ENCODE measurements at places on chromosomes 1 and 21.

DNA sequence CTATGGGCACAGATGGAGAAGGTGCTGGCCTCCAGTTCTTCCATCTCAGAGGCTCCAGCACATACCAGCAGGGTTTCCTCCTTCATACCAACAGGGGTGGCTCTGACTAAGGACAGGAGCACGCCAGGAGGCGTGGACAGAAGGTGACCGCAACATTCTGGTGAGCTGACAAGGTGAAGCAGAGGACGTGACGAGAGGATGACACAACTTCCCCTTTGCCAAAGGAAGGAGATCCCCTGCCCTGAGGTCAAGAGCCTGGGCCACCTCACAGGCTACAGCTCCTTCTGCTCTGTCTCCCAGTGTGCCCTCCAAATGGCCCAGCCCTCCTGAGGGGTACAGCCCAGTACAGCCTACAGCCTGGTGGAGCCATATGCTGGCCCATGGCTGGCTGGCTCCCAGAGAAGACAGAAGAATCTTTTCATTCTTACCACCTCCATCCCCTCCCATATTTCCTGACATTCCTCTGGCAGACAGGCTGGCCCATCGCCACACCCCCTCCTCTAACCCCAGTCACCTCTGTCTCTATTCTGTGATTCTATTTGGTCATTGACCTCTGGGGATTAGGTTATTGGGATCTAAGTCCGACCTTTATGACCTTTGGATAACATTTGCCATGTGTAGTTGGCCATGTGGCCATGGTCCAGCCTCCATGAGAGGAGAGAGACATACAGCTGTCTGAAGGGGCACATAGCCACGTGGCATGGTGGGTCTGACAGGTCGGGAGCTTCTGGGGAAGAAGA lies 5.1 kb upstream of the LAMB3 start:
- DNase-seq, result peak; percentile 41

DNA sequence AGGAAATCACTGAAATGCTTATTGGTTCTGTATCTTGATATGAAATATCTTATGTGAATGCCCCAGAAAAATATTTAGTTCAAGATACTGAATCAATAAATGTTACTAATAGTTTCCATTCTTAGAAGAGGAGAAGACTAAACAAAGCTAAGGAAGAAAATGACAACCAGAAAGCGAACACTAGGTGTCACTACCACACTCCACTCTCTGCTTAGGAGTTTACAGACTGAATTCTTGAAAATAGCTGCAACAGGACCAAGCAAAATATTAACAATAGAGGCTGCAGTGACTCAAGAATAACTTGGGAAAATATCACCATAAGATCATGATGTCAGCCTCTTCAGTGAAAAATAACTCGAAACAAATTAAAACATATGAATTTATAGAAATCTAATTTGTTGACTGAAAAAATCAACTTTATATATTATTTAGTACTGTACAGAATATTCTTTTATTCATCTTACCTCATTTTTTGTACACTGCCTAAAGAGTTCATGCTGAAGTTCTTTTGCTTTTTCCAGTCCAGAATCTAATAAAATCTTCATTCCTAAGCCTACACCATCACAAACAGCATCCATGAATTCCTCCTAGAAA lies 61.6 kb downstream of the KIF14 start:
- peak; percentile 46 for DNase-seq

GRCh38 chr21:44535963-44536362 lies 4.0 kb downstream of the KRTAP10-1 start:
- DNase-seq, result no peak

DNA sequence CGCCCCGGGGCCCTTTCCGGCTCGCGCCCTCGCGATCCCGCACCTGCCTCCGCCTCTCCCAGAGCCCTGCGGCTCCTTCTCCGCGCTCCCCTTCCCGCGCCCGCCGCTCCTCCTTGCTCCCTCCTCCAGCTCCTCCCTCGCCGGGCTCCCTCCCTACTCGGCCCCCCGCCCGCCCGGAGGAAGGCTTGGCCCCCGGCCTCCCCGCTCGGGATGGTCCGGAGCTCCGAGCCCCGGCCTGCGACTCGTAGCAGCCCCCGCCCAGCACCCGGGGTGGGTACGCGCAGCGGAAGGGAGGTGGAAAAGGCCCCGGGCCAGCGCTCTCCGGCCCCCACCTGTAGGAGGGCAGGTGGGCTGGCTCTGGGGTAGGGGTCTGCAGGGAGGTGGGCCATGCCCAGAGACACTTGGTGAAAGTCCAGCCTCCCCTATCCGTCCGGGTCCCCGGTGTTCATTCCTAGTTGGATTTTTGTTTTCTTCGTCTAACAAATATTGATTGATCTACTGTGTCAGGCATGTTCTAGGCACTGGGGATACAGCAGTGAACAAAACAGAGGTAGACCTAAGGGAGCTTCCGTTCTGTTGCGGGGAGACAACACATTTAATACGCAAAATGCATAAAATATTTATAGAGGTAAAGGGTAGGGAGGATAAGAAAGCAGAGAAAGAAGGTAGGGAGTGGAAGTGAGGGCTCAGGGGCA lies at the start of gene HTR1D:
TSS of gene HTR1D (minus strand) at position 82 of the 695 bp plus-strand sequence. CDS start 23,283 bp downstream, outside the sequence.
- DNase-seq, result no peak

DNA sequence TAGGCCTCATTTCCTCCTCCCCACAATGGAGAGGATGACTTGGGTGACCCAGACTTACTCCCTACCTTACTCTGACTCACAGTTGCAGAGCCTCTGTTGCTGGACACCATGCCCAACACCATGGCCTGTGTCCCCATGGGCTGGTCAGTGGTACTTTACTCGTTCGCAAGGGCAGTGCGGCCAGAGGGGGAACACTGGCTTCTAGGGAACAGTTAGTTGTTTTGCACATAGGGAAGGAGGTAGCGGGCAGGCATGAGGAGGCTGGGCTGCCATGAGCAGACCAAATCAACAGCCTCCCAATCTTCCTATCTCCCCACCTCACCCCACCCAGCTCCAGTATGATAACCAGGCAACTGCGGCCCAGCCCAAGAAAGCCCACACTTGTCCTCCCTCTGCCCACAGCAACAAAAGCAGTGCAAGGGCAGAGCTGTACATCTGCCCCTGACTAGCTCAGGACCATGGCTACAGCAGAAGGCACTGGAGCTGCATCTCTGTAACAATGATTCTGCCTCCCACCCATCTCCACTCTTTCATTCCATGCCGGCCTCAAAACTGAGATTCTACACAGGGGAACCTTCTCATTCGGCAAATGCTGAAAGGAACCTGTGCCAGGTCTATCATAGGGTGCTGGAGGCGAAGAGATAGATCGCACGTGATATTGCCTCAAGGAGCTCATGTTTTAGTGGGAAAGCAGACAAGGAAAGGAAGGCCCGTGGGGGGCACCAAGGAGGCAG lies 18.6 kb downstream of the TAL1 start:
- no peak for DNase-seq

DNA sequence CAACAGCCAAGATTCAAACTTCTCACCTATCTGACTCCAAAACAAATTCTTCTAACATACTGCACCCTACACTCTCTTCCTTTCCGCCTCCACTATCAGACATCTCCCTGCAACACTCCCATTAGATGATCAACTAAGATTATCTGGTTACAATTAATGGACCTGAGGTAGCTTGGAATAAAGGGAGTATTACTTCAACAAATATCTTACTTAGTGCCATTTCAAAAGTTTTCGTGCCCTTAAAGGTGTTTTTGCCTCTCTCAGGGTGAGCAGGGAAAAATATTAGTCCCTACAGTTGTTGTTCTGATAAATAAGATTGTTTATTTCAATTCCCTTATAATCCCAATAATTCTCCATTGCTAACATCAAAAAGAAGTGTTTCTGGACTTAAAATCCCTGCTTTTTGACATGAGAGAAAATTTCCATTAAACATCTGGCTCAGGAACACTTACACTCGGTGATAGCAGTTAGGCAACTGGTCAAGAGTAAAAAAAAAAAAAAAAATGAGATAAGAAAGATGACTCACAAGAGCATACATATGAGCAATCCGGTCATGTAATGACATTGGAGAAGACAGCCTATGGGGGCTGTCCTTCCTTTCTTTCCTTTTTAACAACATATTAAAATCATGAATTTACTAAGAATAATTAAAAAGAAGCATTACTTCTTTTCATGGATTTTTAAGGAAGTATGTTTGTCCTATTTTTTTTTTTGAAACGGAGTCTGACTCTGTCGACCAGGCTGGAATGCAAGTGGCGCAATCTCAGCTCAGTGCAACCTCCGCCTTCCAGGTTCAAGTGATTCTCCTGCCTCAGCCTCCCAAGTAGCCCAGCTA lies 7.6 kb downstream of the RSBN1 start:
- no peak for DNase-seq

DNA sequence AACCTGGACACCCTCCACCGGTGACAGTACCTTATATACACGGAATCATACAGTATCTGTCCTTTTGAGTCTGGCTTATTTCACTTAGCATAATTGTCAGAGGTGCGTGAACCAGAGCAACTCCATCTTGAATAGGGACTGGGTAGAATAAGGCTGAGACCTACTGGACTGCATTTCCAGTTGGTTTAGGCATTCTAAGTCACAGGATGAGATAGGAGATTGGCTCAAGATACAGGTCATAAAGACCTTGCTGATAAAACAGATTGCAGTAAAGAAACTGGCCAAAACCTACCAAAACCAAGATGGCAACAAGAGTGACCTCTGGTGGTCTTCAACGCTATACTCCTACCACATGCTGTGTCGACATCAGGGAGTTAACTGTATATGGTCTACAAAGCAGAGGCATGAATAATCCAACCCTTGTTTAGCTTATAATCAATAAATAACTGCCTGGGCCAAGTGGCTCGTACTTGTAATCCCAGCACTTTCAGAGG lies 1.4 kb upstream of the FDPS start:
- DNase-seq, result peak; percentile 50

- no peak for DNase-seq
Measured at GRCh38 chr1:154360288-154360687, 35.0 kb downstream of the ATP8B2 start.

GRCh38 chr1:10104834-10105233 lies 72.1 kb downstream of the UBE4B start:
- DNase-seq, result no peak

DNA sequence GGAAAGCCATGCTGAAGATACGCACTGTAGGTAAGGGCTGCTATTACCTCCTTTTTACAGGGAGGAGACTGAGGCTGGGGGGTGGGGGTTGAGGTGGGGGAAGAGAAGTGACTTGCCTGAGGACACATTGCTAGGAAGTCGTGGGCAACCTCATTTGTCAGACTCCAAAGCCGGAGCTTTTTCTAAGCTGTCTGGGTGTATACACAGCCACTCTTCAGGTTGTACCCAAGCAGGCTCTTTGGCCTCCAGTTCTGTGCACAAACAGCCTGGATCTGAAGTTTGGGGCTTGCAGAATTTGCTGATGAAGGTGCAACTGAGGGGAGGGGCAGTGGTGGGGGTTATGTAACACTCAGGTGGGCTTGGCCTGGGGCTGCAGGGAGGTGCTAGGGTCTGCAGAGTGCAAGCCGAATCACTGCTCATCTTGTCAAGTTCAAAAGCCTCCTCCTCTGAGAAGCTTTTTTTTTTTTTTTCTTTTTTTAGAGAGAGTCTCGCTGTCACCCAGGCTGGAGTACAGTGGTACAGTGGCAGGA lies 16.9 kb downstream of the TINAGL1 start:
- no peak for DNase-seq

- no peak for DNase-seq
Measured at GRCh38 chr1:198491028-198491427, 49.5 kb downstream of the ATP6V1G3 start.

GRCh38 chr1:76237211-76237610 lies 162.7 kb downstream of the ST6GALNAC3 start:
- no peak for DNase-seq

DNA sequence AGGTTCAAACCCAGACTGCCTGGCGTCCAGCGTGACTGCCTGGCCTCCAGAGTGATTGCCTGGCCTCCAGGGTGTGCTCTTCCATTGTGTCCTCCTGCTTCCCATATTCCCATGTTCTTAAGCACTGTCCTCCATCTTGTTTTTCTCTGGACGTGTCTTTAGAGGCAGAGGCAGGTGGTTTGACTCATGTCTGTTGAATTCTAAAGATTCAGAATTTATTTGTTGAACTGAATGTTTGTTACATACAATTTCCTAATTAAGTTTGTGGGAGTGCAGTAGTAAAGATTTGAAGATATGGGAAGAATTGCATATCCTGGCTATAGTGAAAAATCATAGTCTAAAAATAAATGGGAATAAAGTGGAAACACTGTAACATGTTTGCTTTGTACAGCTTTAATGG lies 18.3 kb downstream of the ST6GALNAC3 start:
- no peak for DNase-seq

GRCh38 chr21:42120903-42121535 lies 49.9 kb downstream of the UMODL1 start:
- no peak for DNase-seq

GRCh38 chr1:66552287-66552686 lies 18.3 kb downstream of the SGIP1 start:
- DNase-seq, result no peak

GRCh38 chr1:201394591-201394990 lies 4.5 kb downstream of the LAD1 start:
- DNase-seq, result no peak

DNA sequence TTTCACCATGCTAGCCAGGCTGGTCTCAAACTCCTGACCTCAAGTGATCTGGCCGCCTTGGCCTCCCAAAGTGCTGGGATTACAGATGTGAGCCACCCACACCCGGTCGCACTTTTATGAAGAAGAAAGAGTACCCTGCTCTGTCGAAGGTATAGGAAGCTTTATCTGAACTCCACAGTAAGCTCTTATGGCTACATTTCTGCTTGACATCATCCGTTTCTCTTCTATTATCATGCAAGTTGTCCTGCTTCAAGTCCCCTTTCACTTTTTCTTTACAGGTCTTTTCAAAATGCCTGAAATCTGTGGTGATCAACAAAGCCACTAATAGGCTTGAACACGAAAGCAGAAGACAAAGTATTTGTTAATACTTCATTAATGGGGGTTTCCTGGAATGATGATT lies 4.0 kb downstream of the RPE65 start:
- DNase-seq, result no peak

DNA sequence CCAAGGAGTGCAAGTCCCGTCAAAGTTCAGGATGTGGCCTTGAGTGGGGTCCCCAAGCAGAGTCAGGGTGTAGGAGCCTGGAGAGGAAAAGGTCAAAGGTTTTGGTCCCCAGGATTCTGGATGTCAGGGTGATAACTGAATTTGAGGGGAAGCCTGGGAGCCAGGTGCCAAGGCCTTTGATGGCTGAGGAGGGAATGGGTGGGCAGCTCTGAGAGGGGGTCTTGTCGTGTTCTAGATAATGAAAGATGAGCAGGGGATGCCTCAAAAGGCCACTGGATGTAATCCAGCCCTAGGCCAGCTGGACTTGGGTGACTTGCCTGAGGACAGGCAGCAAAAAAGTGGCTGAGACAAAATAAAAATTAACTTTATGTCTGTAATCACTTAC lies 27.5 kb upstream of the KCNA2 start:
- DNase-seq, result no peak

All from CD4-positive, alpha-beta T cell treated with Interleukin-17A for 1 hour (primary cell).